ENCODE measurements at places on chromosomes 16 and 17. TPM values are rescaled to one million over a fixed set of nuclear protein-coding genes. Genes with fewer than 3 reads are reported as not detected.

DNA sequence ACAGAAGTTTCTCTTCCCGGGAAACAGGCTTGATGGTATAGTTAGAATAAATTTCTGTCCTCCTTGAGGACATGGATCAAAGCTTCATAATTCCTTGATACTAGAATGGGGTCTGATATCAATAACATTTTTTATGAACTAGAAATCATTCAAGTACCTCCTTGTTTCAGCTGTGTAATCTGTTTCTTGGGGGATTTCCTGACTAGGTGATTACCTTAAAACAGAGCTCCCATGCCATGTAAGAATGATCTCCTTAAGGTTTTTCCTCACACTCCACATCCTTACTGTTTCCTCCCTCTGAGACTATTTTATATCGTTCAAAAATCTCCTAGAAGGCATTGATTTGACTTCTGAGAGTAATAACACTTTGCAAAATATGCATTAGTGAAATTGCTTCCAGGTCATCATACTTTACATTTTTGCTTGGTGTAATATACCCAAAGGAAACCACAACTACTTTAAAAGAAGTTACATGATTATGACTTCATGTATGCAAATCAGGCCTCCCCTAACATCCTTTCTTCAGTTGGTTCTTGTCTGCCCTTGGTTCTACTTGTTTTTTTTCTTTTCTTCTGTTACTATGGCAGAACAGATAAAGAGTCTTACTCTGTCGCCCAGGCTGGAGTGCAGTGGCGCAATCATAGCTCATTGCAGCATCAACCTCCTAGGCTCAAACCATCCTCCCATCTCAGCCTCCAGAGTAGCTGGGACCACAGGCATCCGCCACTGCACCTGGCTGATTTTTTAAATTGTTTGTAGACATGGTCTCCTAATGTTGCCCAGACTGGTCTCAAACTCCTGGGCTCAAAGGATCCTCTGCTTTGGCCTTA lies 388.8 kb downstream of the ZFHX3 start:
- no peak for DNase-seq
- no peak overlapping the region for H3K27ac ChIP-seq
- no peaks in the 10 kb centered on the region for H3K4me1 ChIP-seq
- H3K27me3 ChIP-seq: no peaks in the 10 kb centered on the region
- no peak overlapping the region for H3K4me3 ChIP-seq
- no peaks in the 10 kb centered on the region for H3K36me3 ChIP-seq

GRCh38 chr17:40625311-40625710 lies 22.3 kb downstream of the SMARCE1 start:
- no peaks in the 10 kb centered on the region for H3K27me3 ChIP-seq
- H3K4me3 ChIP-seq: no peak overlapping the region
- no peaks in the 10 kb centered on the region for H3K4me1 ChIP-seq
- H3K27ac ChIP-seq: no peak overlapping the region
- no peak for DNase-seq

- no peak overlapping the region for H3K27ac ChIP-seq
- no peak for DNase-seq
- H3K27me3 ChIP-seq: no peaks in the 10 kb centered on the region
Observed at GRCh38 chr17:38443356-38444031, 15.2 kb downstream of the ARHGAP23 start.

DNA sequence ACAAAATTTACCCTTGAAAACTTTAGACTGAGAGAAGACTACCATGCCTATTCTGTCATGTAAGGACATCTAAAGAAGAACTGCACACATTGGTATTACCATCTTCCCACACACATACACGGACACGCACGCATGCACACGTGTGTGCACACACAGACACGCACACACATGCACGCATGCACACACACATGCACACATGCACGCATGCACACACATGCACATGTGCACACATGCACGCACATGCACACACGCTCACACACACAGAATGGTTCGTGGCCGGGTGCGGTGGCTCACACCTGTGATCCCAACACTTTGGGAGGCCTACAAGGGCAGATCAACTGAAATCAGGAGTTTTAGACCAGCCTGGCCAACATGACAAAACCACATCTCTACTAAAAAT lies 296.9 kb upstream of the HSBP1 start:
- no peak for DNase-seq
- H3K4me3 ChIP-seq: no peak overlapping the region
- no peak overlapping the region for H3K27ac ChIP-seq
- H3K36me3 ChIP-seq: no peaks in the 10 kb centered on the region
- H3K4me1 ChIP-seq: no peaks in the 10 kb centered on the region

DNA sequence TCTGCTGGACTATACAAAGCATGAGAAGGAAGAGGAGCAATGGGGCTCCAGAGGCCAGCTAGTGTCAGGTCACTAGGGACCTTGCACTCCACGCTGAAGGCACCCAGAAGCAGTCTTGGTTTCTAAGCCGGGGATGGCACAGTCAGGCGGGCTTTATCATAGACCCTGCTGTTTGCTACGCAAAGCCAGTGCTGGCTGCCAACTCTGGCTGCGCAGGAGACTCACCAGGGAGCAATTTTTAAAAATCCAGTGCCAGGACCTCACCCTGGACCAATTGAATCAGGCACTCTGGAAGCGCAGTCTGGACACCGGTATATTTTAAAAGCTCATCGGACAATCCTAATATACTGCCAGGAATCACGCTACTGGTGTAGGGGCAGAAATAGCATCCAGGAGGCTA lies 368.5 kb upstream of the XYLT1 start:
- DNase-seq: no peak
- H3K27ac ChIP-seq: no peak overlapping the region
- H3K36me3 ChIP-seq: no peaks in the 10 kb centered on the region
- no peaks in the 10 kb centered on the region for H3K27me3 ChIP-seq
- no peak overlapping the region for H3K4me3 ChIP-seq
- H3K4me1 ChIP-seq: no peaks in the 10 kb centered on the region

GRCh38 chr16:54930869-54931119 lies 129 bp downstream of the IRX5 start:
- peak overlapping the region; percentile 92 for H3K27ac ChIP-seq
- no peaks in the 10 kb centered on the region for H3K27me3 ChIP-seq
- no peaks in the 10 kb centered on the region for H3K4me1 ChIP-seq
- H3K4me3 ChIP-seq: peak overlapping the region; percentile 75

DNA sequence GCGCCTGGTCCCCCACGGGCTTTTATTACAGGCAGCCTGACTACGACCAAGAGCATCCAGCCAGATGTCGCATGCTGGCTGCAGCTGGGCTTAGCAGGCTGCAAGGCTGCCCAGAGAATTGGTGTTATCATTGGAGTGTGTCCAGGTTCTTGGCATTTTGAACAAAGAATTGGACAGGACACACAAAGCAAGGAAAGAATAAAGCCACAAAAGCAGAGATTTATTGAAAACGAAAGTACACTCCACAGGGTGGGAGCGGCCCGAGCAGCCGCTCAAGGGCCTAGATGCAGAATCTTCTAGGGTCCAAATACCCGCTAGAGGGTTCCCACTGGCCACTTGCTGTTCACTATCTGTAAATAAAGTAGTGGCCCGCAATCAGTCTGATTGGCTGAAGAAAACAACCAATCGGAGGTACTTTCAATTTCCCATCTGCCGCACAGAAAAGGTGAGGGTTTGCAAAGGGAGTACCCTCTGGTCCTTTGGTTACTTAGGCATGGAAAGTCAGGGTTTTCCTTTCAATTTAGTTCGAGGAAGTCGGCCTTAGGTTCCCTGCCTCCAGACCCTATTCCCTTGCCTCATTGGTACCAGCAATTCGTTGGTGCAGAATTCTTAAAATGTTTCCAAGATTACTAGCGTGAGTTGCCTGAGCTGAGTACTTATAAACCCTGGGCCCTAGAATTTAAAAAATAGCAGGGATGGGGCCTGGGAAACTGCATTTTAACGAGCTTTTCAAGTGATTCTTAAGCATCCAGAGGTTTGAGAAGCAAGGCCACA lies 38.5 kb upstream of the CNEP1R1 start:
- no peaks in the 10 kb centered on the region for H3K36me3 ChIP-seq
- DNase-seq: no peak
- no peak overlapping the region for H3K27ac ChIP-seq
- H3K4me3 ChIP-seq: peak overlapping the region; percentile 0

- DNase-seq: no peak
- no peak overlapping the region for H3K4me3 ChIP-seq
- no peaks in the 10 kb centered on the region for H3K27me3 ChIP-seq
- H3K27ac ChIP-seq: no peak overlapping the region
Observed at GRCh38 chr17:81966343-81967243, 5.6 kb upstream of the NOTUM start.

GRCh38 chr17:80899402-80900268 lies 92.0 kb upstream of the CHMP6 start:
- no peaks in the 10 kb centered on the region for H3K36me3 ChIP-seq
- no peak for DNase-seq

- H3K27me3 ChIP-seq: no peaks in the 10 kb centered on the region
- H3K4me1 ChIP-seq: no peaks in the 10 kb centered on the region
- H3K36me3 ChIP-seq: no peaks in the 10 kb centered on the region
- DNase-seq: no peak
- no peak overlapping the region for H3K4me3 ChIP-seq
Observed at GRCh38 chr17:6623941-6624340, 16.6 kb downstream of the KIAA0753 start.

GRCh38 chr17:11909348-11909747 lies 87.9 kb downstream of the ZNF18 start:
- no peak for DNase-seq
- no peaks in the 10 kb centered on the region for H3K27me3 ChIP-seq
- H3K27ac ChIP-seq: no peak overlapping the region
- no peak overlapping the region for H3K4me3 ChIP-seq
- H3K4me1 ChIP-seq: no peaks in the 10 kb centered on the region
- no peaks in the 10 kb centered on the region for H3K36me3 ChIP-seq

DNA sequence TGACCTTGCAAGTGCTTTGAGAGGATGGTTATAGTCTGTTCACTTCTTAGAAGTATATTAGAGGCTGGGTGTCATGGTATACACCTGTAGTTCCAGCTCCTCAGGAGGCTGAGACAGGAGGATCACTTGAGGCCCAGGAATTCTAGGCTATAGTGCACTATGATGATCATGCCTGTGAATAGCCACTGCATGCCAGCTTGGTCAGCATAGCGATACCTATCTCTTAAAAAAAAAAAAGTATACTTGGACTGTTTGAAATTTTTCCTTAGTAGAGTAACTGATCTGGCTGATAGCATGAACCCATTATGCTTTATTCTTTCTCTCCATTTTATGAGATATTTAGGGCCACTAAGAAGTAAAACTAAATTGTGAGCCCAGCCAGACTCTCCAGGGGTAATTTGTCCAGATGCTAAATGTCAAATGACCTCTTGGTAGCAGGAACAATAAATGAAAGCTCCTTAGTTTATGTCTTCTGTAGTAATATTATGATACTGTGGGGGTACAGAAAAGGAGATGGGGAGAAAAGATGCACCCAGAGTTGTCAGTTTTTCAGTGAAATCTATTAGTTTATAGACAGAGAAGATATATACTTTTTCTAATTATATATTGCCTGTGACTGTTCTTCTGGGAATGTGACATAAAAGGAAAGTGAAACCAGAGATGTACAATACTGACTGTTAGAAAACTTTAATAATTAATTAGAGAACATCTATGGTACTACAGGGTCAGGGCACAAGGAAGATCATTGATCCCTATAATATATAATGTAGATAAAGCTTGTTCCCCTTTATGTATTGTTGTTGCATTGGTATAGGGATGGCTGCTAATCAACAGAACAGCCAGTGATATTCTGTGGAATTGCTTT lies 335.3 kb upstream of the TBX2 start:
- DNase-seq: no peak
- no peak overlapping the region for H3K27ac ChIP-seq
- no peaks in the 10 kb centered on the region for H3K27me3 ChIP-seq
- H3K4me1 ChIP-seq: peaks cover 4% of the 10 kb centered on the region
- no peak overlapping the region for H3K4me3 ChIP-seq
- H3K36me3 ChIP-seq: no peaks in the 10 kb centered on the region

DNA sequence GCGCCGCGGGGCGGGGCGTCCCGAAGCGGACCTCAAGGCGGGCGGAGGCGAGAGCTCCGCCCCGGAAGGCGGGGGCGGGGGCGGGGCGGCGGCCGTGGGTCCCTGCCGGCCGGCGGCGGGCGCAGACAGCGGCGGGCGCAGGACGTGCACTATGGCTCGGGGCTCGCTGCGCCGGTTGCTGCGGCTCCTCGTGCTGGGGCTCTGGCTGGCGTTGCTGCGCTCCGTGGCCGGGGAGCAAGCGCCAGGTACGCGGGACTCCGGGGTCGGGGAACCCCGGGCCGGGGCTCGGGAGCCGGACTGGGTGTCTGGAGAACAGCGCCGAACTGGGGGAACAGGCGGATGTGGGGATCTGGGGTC lies at the start of gene TNFRSF12A:
TSS of gene TNFRSF12A (plus strand) at position 122 of the 357 bp plus-strand sequence. CDS start at position 152, 30 bp downstream.
- H3K4me1 ChIP-seq: peaks cover 21% of the 10 kb centered on the region
- no peaks in the 10 kb centered on the region for H3K27me3 ChIP-seq
- no peaks in the 10 kb centered on the region for H3K36me3 ChIP-seq
- H3K27ac ChIP-seq: peak within 1 kb of the TSS; percentile 89

- H3K4me3 ChIP-seq: no peak overlapping the region
- DNase-seq: no peak
- H3K27ac ChIP-seq: no peak overlapping the region
- H3K4me1 ChIP-seq: peaks cover 11% of the 10 kb centered on the region
- no peaks in the 10 kb centered on the region for H3K36me3 ChIP-seq
- no peaks in the 10 kb centered on the region for H3K27me3 ChIP-seq
Observed at GRCh38 chr16:78227855-78228254, 128.4 kb downstream of the WWOX start.

DNA sequence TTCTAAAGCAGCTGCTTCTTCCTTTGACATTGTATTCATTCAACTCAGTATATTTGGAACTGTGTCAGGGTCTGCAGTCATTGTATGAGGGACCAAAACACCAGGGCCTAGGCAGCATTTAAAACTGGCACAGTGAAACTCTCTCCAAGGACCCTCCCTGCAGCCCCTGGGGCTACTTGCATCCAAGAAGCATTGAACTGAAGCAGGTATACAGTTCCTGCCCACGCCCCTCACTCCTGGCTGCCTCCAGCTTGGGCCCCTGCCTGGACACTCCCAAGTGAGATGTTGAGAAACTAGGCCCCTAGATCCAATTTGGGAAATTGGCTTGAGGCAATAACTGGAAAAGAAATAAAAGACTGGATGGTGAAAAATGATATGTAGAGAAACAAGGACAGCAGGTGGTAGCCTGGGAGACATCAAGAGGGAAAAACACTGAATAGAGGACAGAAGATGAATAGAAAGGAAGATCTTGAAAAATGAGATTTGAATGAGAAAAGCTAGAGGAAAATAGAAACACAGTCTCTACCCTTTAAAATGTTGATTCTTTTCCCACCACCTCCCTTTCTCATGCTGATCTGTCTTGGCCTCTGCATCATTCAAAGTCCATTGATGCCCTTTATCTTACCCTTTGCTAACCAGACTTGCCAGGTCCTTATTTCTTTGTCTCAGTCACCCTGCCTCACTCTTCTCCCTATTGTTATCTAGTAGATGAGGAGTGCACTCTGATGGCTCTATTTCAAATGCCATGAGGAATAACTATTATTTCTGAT lies 368.8 kb upstream of the CDH8 start:
- H3K4me1 ChIP-seq: no peaks in the 10 kb centered on the region
- DNase-seq: no peak
- no peaks in the 10 kb centered on the region for H3K27me3 ChIP-seq
- H3K27ac ChIP-seq: no peak overlapping the region
- H3K4me3 ChIP-seq: no peak overlapping the region
- H3K36me3 ChIP-seq: no peaks in the 10 kb centered on the region

The MPP3 gene
- total RNA-seq: 4.4 TPM

The DNAAF8 gene
- total RNA-seq: 21.9 TPM

The KRTAP1-5 gene
- 0.51 TPM for total RNA-seq

The SCN4A gene
- 0.23 TPM for total RNA-seq

The DYNLL2 gene
- 29.9 TPM for total RNA-seq

The IL17C gene
- total RNA-seq: not detected

The CDRT15 gene
- not detected for total RNA-seq

The MYLK3 gene
- 54.2 TPM for total RNA-seq
